RWPE2 (cell line): ENCODE measurements at places on chromosomes 3 and 15.

DNA sequence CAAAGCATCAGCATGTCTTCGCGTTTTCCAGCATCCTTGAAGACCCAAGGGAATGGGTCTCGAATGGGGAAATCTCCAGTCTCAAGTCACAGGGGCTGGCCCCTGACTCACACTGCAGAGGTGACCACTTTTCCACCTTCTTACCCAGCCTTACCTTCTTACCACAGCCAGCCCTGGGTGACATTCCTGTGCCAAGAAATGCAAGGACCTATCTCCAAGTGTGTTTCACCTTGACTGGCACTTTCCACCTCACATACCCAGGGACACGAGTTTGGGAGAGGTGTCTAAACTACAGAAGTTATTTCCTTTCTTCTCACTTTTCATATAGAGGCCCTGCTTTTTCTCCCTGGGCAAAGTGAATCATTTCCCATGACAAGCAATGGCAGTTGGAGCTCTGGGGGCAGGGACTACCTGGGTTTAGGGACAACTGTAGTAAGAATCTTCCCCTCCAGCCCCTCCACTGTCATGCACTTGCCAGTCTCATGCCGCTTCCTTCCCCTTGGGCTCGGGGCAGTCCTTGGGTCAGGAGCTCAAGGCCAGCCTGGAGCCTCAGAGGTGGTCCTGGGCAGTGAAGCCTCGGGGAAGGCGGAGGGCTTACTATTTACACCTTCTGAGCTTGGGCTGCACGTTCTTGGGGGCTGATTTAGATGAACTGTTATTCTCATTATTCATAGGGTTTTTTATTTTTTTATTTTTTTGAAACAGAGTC, 16.8 kb downstream of the PAQR5 start:
- H3K27ac ChIP-seq, result no peak overlapping the region
- H3K36me3 ChIP-seq, result no peaks in the 10 kb centered on the region
- H3K4me1 ChIP-seq, result no peaks in the 10 kb centered on the region
- no peak overlapping the region for H3K4me3 ChIP-seq
- H3K27me3 ChIP-seq, result no peaks in the 10 kb centered on the region
- DNase-seq, result peak; percentile 51

DNA sequence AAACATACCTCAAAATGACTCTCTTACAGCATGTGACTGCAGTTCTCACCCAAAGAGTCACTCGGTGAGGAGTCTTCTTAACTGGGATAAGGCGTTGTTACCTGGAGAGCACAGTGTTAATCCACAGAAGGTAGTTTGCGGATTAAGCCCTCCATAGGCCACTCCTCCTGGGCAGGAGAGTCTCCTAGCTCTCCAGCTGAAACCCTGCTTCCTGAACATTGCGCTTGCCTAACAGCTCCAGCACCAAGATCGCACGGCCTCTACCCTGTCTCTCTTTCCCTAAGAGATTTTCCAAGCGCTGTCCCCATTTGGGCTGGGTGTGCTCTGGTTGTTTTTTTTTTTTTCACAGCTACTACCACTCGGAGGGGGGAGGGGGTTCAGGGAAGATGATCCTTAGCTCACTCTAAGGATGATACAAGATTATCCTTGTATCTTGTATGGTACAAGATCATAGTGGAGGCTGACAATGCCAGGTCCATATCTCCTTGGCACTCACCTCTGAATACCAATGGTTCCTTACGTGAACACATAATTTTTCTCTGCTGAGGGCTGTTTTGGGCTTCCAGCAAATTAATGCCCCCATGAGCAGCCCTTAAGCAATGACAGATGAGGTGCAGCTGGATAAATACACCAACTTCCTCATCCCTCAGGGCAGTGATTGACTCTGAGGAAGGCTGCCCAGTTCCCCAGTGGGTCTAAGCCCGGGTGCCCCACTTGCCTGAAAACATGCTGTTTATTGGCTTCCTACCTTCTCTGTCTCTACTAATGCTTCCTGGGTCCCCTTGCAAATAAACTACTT, 185.2 kb upstream of the TSC22D2 start:
- no peak overlapping the region for H3K4me3 ChIP-seq
- peaks cover 4% of the 10 kb centered on the region for H3K4me1 ChIP-seq
- H3K27ac ChIP-seq, result no peak overlapping the region
- no peak for DNase-seq
- H3K36me3 ChIP-seq, result no peaks in the 10 kb centered on the region

DNA sequence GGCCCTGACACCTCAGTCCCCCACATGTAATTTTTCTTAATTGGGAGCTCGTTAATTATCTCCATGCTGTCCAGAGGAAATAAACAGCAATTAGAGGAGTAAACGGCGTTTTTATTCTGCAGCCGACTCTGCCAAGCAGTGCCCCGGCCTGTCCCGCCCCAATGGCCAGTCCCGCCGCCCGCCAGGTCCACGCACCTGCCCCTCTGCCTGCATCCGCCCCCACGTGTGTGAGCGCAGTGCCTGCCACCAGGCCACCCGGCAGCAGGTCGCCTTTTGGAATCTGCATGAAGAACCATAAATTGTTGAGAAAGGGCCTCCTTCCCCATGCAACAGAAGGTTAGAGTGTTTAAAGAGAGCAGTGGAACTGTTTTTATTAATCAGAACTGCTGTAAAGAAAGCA, 87.5 kb upstream of the LINGO1 start:
- no peaks in the 10 kb centered on the region for H3K36me3 ChIP-seq
- H3K27ac ChIP-seq, result no peak overlapping the region
- no peak overlapping the region for H3K4me3 ChIP-seq
- no peak for DNase-seq
- H3K4me1 ChIP-seq, result no peaks in the 10 kb centered on the region

DNA sequence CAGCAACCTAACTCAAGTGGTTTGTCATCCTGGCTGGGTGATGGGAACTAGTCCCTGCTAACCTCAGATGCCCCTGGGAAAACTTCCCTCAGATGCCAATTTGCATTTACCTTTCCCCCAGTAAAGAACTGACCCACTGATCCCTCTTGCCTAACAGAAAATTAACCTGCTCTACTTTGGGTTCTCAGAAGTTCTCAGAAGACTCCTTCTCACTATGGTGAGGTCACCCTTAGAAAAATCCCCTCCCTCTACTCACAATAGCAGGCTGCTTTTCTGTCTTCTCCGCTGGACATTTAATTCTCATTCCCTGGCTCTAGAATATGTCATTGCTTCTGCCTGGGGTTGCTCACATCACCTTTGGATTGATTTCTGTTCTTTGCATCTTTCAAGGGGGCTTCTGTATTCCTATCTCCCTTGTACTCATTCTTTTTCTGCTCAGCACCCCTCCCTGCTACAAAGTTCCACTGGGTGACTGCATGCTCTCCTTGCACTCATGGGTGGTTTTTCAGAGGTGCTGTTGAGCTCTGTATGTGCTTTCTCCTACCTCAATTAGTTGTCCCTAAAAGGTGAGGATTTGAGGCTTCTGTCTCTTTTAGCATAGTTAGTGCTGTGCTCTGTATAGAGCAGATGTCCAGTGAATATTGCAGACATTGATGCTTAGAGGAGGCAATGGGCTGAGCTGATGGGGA, 869 bp downstream of the PLA1A start:
- H3K27me3 ChIP-seq, result no peaks in the 10 kb centered on the region
- no peak overlapping the region for H3K4me3 ChIP-seq
- no peaks in the 10 kb centered on the region for H3K36me3 ChIP-seq
- H3K4me1 ChIP-seq, result no peaks in the 10 kb centered on the region
- H3K27ac ChIP-seq, result no peak overlapping the region

- no peaks in the 10 kb centered on the region for H3K27me3 ChIP-seq
- no peak overlapping the region for H3K27ac ChIP-seq
- no peaks in the 10 kb centered on the region for H3K4me1 ChIP-seq
- no peak overlapping the region for H3K4me3 ChIP-seq
- H3K36me3 ChIP-seq, result no peaks in the 10 kb centered on the region
These were observed 30.6 kb upstream of the SLC6A1 start for GRCh38 chr3:10961921-10962320.
